ENCODE measurements at places on chromosomes 5 and 9.

- DNase-seq = no peak
These were observed 32.7 kb downstream of the OSMR start for GRCh38 chr5:38878391-38879077.

DNA sequence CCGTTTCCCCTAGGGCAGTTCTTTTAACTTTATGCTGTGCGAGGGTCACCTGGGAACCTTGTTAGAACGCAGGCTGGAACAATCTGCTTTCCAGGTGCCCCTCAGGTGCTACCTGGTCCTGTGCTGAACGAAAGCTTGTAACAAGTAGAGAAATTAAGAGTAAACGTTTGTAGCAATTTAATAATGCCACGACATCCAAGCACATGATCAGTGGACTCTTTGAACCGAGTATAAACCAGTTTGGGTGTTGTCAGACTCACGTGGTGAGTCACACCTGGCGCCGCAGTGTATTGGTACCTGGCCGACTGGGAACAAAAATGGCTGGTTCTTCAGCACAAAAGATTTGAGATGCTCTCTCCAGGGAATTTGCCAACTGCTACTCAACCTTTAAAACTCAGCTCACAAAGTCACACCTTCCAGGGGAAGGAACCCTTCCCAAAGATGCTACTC, 926 bp upstream of the MYO10 start:
- DNase-seq = no peak

DNA sequence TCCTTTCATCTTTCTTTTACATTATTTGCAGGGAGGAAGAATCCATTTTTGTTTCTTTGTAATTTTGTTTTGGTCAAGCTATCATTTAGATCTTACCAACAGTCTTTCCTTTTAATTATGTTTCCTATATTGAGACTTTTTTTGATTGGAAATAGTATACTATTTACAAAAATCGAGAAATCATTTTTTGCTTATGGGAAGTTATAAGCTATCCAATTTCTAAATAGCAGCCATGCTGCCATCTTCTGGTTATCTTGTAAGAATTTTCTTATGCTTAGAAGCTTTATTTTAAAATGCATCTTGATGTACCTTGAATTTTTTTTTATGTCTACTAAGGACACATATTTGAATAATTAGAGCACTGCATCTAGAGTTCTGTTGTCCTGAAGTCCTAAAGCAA, 821.2 kb downstream of the PTPRD start:
- no peak for DNase-seq

- no peak for DNase-seq
These were observed 73.3 kb upstream of the TXNDC8 start for GRCh38 chr9:110410961-110411360.

GRCh38 chr5:1437226-1437829, 7.9 kb downstream of the SLC6A3 start:
- no peak for DNase-seq

GRCh38 chr5:125829349-125829748, 593.9 kb upstream of the GRAMD2B start:
- no peak for DNase-seq

DNA sequence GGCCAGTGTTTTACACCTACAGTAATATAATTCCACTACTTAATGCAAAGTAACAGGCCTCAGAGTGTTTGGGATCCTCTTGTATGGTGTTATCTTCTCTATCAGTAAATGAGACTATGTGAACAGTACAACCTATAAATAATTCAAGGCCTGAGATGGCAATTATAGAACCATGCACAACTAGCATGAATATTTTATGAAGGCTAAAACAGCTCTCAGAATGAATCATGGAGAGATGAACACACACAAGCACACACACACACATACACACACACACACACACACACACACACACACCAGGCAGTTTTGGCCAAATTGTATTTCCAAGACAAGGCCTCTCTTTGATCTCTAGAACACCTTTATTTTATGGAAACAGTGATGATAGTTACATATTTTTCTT, 224.9 kb downstream of the EBF1 start:
- no peak for DNase-seq

DNA sequence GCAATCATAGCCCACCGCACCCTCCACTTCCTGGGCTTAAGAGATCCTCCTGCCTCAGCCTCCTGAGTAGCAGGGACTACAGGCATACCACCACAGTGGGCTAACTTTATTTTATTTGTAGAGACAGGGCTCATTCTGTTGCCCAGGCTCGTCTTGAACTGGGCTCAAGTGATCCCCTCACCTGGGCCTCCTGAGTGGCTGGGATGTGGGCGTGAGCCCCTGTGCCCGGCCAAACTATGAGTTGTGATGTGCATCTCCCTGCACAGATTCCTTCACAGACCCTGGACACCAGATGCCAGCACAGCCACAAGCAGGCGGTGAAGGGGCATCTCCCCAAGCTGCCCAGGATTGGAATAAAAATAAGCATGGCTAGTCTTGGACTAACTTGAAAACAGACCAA, 244.9 kb upstream of the IRX1 start:
- no peak for DNase-seq

GRCh38 chr9:126561582-126561981, 52.1 kb upstream of the LMX1B start:
- DNase-seq = no peak

DNA sequence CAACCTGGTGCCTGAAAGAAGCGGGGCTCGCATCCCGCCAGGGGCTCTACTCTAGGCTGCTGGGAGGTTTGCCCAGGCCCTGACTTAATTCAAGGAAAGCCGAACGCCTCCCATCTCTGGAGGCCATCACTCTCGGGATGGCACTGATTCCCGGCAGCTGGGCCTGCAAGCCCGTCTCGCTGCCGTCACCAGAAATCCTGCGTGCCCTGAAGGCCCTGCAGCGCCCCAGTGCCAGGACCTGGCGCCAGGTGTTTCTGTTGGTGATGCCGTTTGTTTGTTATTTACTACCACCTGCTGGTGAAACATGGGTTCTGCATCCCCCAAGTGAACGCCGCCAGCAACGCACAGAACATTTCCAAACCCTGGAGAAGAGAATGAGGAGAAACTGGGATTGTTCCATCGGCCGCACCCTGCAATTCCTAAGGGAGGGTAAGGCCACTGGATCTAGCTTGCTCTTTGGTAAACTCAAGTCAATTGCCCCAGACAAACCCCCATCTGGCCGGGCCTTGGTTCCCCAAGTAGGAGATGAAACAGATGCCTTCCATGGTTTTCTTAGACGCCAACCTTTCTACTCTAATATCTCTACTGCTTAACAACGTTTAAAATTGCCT, 77.9 kb downstream of the AK8 start:
- DNase-seq = peak; percentile 8

DNA sequence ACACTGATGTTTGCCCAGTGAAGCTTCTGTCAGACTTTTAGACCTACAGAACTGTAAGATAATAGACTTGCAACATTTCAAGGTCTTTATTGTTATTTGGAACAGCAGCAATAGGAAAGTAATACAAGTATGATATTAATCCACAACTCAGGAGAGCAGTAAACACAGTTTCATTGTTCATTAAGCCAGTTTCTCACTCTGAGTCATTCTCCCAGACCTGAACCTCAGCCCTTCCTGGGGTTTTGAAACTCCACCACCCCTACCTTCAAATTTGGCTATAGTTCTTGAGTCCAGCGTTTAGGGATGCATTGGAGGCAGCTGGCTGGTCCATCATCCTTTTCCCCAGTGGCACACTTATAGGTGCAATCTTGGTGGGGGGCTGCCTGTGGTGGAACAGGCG, 203.2 kb downstream of the RAB3C start:
- no peak for DNase-seq

DNA sequence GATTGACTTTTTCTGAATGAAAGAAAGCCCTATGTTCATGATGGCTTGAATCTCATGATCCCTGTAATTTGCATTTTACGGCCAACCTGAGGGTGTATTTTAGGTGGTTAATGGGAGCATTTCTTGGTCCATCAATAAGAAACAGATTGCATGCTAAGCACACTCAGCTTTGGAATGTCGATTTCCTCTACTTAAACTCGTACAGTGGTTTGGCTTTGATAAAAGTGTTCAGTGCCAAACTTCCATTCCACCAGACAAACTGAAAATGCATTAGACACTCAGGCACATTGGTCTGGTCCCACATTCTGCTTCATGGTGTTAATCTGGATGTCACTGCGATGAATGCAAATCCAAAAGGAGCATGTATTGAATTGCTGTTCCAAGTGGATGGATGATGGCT, 77.0 kb downstream of the VCAN start:
- DNase-seq = no peak

DNA sequence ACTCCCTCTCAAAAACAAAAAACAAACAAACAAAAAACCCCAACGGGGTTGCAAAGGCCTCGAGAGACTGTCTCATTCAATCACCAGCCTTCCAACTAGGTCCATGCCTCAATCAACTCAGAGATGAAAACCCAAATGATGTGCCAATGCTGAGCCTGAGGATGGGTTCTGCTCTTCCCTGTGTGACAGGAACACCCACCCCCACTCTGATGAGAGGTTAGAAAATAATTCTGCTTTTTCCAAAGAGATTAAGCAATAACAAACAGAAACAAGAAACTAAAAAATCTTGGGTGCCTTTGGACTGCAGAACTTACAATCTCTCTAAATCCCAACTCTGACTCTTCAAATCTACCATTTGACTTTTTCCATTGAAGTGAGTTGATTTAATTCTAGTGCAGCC, 25.5 kb upstream of the FBP1 start:
- no peak for DNase-seq

DNA sequence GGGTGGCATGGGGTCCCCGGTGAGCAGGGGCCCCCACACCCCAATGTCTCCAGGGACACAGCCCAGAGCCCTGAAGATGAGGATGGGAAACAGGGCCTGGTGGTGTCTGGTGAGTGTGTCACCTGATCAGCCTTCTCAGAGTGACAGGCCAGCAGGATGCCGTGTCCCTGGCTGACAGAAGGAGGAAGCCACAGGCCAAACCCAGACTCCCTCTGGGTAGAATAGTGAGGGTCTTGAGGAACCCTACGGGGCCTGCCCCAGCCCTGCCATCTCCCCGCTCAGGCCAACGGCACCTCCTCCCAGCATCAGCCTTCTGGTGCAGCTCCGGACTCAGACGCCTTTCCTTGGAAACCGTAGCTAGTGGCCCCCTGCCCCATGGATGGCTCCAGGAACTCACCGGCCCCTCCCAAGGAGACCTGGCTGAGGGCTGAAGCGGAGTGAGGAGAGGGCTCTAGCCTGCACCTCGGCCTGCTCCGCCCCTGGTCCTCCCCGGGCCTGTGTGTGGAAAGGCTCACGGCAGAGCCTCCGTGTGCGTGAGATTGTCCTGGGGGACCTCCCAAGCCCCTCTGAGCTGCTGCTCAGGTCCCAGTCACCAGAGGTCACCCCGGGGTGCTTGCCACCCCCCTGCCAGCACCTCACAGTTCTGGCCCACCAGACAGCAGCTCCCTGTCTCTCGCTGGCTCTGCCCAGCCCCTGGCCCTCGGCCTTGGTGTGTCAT, 6.0 kb downstream of the RALGDS start:
- no peak for DNase-seq

- no peak for DNase-seq
These were observed 2.3 kb downstream of the NACC2 start for GRCh38 chr9:136092741-136093140.

DNA sequence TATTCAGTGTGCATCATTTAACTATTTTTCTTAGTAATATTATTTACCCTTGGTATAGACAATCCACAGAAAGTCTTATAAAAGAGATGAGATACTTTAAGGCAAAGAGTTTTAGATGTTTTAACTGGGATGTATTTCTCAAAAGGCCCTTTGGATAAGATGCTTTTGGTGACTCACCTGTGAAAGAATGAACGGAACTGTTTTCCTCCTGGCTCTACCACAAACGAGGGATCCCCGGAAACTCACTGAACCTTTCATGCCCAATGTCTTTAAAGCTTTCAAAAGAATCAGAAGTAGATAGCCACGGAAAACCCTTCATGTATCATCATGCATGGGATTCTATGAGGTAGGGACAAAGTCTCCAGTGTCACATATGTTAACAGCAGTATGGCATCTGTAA, 1.6 kb downstream of the ZNF782 start:
- DNase-seq = no peak

DNA sequence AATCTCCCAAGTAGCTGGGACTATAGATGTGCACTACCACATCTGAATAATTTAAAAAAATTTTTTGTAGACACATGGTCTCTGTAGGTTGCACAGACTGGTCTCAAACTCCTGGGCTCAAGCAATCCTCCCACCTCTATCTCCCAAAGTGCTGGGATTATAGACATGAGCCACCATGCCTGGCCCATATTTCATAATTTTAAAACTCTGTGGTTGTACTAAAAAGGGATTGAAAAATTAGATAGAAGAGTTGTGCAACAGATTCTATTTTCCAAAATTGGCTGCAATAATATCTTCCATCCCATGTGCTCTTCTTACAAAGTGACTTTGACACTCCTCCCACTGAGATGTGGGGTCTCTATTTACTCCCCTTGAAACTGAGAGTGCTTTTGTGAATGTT, 7.6 kb upstream of the UHRF2 start:
- no peak for DNase-seq

DNA sequence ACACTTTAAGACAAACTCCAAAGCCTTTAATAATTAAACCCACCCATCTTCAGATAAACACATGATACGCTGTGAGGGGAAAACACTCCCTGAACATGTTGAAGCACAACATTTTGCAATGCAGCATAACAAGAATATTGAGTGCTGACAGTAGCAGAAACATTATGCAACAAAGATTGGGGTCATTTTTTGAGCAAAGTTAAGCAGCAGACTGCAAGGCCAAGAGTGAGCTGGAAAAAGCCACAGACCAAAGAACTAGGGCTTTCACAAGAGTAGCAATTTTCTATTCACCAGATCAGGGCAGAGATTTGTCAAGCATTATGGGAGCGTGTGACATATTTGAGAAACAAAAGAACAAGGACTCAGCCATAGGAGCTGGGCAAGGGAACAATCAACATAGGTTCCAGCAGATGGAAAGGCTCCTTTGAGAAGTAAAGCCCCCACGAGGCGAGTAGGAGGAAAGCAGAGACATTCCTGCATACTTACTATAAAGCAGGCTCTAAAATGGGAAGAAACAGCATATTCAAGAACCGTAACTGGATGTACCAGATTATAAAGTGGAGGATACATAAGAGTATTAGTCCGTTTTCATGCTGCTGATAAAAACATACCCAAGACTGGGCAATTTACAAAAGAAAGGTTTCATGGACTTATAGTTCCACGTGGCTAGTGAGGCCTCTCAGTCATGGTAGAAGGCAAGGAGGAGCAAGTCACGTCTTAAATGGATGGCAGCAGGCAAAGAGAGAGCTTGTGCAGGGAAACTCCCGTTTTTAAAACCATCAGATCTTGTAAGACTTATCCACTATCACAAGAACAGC, 4.8 kb upstream of the TTC23L start:
- no peak for DNase-seq

Data from T1000 (cell line).